Caudate nucleus (tissue), 63 donors: ENCODE measurements at places on chromosomes 13 and 19.
A peak's percentile ranks its signal among the peaks of the same experiment; 100 is the strongest.

DNA sequence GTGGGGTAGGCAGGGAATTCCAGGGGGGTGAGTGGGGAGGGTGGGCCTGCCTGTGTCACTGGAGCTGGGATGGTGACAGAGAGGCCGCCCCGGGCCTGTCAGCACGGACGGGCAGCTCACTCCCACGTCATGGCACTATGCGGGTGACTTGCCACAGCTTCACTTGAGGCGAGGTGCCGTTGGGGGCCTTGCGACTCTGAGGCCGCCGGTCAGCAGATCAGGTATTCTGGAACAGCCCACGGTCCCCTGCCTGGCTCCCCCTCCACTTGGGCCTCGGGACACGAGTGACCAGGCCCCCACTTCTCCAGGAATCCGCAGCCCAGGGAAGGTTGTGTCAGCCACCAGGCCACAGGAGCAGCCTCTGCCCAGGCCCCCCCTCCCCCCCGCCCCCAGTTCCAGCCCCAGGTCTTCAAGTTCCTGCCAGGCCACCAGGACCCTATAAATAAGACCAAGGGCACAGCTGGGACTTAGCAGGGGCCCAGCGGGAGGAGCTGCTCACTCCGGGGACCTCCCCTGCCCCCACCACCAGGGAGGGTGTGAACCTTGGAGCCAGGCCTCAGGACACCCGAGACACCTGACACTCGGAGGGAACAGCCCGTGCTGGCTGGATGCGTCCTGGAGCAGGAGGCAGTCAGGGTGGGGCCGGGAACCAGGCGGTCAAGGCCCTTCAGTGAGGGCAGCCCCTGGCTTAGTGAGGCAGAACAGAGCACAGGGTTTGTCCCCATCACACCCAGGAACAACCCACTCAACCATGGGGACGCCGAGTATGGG lies 2.7 kb upstream of the MIDN start:
- DNase-seq: peak; percentile 81

DNA sequence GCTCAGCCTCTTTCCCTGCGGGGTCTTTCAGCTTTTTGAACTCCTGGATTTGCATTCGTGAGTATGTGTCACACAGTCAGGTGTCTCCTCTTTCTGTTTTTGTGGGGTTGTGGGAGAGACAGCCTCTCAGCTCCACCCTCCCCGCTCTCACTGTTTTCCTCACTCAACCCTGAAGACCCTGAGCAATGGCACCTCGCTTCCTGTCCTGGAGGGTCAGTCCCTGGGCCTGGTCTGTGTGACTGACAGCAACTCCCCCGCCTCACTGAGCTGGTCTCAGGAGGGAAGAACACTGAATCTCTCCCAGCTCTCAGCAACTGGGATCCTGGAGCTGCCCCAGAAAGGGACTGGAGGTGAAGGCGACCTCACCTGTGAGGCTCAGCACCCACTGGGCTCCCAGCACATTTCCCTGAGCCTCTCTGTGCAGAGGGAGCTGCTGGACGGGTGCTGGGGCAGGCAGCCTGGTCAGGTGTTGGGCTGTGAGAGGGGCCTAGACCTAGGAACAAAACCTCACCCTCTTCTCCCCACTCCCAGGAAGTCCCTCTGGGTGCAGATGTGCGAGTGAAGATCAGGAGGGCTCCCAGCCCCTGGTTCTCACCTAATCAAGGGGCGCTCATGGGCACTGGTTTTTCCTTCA lies 4.2 kb upstream of the SIGLEC7 start:
- no peak for DNase-seq

DNA sequence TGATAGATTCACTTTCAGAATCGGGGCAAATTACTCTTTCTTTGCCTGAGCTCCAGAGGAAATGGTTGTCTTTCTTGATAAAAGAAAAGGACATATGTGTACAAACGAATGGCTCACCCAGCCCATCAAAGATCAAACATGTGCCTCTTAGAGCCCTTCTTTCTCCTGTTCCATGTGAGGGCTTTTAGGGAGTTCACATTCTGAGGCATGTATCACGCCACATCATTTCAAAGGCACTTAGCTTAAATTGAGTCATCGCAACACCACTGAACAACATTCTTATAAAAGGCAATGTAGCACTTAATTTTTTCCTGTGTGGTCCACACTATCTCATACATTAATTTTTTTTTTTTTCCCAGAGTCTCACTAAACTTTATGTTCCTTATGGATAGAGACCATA lies 521.0 kb downstream of the SUCLA2 start:
- DNase-seq: no peak

GRCh38 chr19:18609717-18610051 lies 3.0 kb upstream of the TMEM59L start:
- DNase-seq: no peak

GRCh38 chr13:41722684-41723535 lies 238.0 kb downstream of the VWA8 start:
- DNase-seq: no peak

- DNase-seq: no peak
These were observed 138.3 kb downstream of the FLT1 start for GRCh38 chr13:28356561-28357021.

DNA sequence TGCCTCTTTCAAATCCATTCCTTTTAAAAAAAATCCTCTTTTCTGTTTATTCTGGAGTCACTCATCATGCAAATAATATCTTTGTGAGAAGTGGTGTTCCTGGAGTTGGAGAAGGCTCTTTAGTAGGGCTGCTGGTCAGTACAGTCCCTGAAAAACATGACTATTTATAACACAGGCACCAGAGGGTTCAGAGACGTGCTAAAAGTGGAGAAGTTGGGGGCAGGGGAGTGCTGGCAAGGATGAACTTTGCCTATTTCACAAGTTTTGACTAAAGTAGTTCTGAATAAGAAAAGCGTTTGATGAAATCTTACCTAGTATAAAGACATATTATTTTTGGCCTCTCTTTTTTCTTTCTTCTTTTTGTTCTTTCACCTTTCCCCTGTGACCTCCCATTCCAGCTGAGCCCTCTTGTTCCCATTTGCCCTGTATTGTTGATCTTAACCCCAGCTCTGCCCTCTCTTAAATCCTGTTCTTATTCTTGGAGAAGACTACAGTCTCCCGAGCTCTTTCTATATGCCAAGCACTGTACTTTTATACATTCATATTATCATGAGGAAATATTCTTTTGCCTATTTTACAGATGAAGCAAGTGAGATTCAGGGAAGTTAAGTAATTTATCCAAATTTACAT lies 129.1 kb downstream of the TM9SF2 start:
- DNase-seq: no peak

GRCh38 chr13:31111136-31111535 lies 50.6 kb downstream of the HSPH1 start:
- no peak for DNase-seq

DNA sequence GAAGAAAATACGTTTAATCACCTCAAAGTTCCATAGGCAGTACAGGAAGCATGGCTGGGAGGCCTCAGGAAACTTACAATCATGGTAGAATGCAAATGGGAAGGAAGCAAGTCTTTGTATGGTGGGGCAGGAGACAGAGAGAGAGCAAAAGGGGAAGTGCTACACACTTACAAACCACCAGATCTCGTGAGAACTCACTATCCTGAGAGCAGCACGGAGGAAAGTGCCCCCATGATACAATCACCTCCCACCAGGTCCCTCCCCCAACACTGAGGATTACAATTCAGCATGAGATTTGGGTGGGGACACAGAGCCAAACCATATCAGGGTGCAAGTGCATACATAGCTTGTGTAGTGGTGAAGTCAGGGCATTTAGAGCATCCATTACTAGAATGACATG lies 92.3 kb upstream of the ANKRD10 start:
- no peak for DNase-seq

- no peak for DNase-seq
These were observed 233.5 kb downstream of the TUBA3C start for GRCh38 chr13:18948012-18948663.

DNA sequence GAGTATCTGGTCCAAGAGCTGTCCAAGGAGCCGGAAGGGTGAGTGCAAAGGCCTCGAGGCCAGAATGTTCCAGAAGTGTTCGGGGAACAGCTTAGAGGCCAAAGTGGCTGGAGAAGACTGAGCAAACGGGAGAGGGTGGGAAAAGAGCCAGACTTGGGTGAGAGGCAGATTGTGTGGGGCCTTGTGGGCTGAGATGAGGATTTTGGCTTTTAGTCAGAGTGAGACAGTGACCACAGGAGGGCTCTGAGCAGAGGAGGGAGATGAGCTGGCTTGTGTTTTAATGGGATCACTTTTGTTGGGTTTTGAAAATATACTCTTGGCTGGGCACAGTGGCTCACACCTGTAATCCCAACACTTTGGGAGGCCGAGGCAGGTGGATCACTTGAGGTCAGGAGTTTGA lies 5.6 kb downstream of the NANOS2 start:
- no peak for DNase-seq

GRCh38 chr13:77896977-77897376 lies 21.7 kb downstream of the EDNRB start:
- no peak for DNase-seq

GRCh38 chr19:19451429-19452242 lies 46.2 kb downstream of the GATAD2A start:
- no peak for DNase-seq

DNA sequence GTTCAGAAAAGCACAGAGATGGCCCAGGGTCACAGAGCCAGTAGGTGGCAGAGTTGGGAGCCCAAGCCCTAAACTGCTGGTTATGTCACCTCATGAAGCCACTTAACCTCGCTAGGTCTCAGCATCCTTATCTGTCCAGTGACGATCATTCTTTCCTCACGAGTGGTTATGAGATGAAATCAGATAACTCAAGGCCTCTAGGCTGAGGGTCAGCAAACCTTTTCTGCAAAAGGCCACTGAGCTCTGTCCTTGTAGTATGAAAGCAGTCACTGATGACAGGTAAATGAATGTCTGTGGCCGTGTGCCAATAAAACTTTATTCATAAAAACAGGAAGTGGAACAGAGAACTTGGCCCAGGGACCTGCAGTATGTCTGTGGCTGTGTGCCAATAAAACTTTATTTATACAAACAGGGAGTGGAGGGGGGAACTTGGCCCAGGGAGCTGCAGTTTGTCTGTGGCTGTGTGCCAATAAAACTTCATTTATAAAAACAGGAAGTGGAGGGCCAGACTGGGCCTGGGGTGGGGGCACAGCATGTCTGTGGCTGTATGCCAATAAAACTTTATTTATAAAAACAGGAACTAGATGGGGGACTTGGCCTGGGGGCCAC lies 71.2 kb downstream of the GNG7 start:
- DNase-seq: no peak

- no peak for DNase-seq
These were observed 14.4 kb downstream of the LILRA5 start for GRCh38 chr19:54298357-54299125.

DNA sequence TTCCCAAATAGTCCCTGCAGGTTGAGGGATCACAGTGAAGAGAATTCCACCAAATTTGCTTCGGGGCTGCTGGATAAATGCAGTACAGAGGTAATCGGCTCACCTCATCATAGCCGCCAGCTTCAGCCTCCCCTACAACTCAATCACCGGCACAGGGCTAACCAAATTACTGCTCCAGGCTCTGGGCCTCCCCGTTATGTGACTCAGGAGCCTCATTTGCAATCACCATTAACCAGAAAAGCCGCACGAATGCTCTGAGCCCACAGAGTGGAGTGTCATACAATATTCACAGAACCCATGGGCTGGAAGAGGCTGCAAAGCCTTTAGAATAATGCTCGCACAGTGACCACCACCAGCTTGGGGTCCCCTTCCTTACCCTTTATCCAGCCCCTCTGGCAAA lies 4.9 kb downstream of the SIAH3 start:
- no peak for DNase-seq

GRCh38 chr13:99153219-99153618 lies 47.4 kb upstream of the UBAC2 start:
- no peak for DNase-seq

GRCh38 chr19:57668635-57669034 lies at the start of gene ZSCAN4:
ZSCAN4 (plus strand) TSS chr19:57668935; CDS start chr19:57676146, 7,211 bp downstream.
- DNase-seq: no peak

- DNase-seq: no peak
These were observed 8.2 kb upstream of the NFIC start for GRCh38 chr19:3357992-3358688.

DNA sequence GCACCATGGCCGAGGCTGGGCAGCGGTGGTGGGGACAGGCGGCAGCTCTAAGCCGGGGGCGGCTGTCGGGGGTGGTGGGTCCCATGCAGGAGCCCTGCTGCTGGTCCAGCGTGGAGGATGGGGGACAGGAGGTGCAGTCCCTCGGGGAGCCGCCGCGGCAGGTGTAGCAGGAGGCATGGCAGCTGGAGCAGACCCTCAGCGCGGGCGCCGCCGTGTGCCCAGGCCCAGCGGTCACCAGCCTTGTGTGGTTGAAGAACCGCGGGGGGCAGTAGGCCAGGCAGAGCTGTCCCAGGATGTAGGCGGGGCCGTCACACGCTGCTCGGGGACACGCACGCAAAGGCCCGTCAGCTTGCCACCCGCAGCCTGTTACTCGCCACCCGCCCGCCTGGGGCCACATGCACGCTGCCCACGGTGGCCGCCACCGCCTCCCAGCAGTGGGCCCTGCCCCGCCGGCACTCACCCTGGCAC lies 2.9 kb upstream of the C19orf25 start:
- DNase-seq: no peak

- no peak for DNase-seq
These were observed 293.0 kb upstream of the SOX21 start for GRCh38 chr13:95005300-95005699.

DNA sequence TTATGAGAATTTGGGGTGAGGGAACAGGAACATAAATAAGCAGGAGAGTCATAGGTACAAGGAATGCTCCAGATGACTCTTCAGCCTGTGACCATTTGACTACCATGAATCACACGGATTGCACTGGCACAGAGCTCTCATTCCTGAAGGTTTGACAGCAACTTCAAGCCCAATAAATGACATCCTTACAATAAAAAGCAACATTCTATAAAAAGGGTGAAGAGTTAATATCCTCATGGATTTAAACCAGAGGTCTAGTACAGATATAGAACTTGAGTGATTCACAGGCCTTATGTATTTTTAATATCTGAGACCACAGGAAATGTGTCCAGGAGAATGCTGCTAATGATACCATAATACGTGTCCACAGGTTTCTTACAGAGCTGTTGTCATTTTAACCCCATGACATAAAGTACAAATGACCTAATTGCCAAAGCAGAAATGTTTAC lies 158.1 kb downstream of the IRS2 start:
- no peak for DNase-seq

DNA sequence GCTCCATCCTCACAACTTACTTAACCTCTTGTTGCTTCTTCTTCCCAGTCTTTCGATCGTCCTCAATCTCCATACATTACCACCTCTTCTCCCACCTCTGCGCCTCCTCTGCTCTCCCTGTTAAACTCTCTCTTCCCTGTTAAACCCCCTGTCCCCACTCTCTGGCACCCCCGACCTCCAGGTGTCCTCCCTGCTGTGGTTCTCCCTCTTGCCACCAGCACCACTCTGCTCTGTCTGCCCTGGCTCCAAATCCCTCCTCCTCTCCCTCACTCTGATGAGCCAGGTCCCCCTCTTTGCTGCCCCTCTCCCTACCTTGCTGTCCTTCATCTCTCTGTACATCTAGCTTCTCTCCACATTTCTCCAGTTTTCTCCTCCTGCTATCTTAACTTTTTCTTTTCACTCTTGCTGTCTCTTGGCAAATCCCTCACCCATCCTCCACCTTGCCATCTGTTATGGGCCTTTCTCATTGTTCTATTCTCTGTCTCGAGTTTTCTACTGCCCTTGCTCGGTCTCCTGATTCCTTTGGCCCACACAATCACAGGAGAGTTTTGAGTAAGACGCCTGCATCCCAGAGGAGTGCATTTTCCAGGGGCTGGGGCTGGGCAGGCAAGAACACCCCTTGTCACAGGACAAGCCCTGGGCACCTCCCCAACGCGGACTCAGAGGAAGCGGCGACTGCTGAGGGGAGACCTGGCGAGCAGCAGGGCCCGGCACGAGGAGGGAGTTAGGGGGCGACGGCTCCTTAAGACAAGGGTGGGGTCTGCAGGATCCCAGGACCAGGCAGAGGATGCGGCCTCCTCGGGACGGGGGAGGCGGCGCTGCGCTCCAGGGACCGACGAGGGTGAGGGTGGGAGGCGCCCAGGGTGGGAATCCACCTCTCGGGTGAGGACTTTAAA lies 21.4 kb upstream of the ERVV-1 start:
- no peak for DNase-seq
